Activated T-cell treated with anti-CD3 and anti-CD28 coated beads, Interleukin-2, amount 50 U/mL, for 48 hours (primary cell): ENCODE measurements at places on chromosomes 12 and 14.

GRCh38 chr12:14836336-14837210, 6.8 kb downstream of the ART4 start:
- DNase-seq: no peak

DNA sequence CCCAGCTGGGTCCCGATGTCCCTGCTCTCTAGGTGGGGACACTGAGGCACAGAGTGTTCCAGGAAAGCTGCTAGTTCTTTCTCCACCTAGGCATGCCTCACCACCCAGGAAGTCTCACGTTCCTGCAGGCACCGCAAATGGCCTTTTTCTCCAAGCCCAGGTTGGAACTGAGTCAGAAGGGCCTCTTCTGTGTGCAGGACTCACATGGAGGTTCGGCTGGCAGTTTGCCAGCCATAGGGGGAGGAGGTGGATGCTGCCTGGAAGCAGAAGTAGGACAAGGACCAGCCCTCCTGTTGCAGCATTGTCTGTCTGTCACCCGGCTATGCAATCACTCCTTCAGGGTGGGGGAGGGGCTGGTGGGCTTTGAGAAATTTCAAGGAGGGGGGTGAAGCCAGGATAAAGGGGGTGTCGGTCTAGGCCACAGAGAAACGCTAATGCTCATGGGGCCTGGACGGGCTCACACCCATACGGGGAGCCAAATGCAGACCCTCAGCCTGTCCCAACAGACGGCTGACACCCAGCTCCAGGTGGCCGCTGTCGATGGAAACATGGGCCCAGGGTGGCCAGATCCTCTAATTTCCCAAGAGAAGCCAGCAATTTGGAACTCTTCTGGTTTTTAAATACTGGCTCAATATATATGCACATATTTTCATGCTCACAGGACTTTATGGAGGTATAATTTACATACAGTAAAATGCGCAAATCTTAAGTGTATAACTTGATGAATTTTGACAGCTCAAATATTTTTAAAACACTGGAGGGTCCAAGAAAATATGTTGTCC, 120.5 kb downstream of the PHETA1 start:
- DNase-seq: no peak

- DNase-seq: no peak
Measured at GRCh38 chr12:74689071-74689655, 151.5 kb downstream of the ATXN7L3B start.

GRCh38 chr14:56342494-56342942, 224.3 kb downstream of the PELI2 start:
- no peak for DNase-seq

DNA sequence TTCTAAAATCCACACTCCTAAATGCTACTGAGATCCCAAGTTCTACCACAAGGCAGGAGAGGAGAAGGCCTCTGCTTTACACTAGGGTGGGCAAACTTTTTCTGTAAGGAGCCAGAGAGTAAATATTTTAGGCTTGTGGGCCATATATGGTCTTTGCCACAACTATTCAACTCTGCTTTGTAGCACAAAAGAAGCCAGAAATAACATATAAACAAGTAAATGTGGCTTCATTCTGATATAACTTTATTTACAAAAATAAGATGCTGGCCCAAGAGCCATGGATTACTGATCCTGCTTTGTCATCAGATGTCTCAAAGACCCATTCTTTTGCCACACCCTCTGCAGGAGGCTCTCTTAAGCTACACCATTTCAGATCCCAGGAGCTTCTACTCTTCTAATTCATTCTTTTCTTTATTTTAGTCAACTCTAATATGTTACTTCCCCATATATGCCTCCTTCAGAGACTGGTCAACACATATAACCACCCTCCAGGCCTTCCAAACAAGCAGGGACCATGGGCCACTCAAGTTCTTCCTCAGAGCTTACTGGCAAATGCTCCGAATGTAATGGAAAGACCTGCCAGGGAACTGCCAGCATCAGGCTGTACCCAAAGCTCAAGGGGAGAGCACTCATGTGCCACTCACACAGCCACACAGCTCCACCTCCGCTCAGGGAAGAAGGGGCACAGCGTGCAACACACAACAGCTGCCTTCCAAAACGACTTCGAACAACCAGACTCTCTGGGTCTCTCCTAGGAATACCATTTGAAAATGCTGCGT, 15.6 kb downstream of the APPL2 start:
- DNase-seq: no peak

DNA sequence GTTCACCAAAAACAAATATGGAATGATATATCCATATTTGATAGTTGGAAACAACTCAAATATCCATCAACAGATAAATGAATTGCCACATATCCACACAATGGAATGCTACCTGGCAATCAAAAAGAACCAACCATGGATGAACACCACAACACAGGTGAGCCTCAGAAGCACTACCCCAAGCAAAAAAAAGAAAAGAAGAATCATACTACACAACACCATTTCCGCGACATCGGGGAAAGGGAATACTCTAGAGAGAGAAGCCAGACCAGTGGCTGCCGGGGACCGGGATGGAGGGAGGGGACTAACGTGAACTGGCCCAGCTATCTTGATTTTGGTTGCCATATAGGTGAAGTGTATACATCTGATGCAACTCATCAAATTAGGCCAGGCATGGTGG, 41.4 kb downstream of the SCARB1 start:
- no peak for DNase-seq

GRCh38 chr12:79688376-79689060, 2.2 kb downstream of the PAWR start:
- DNase-seq: no peak

DNA sequence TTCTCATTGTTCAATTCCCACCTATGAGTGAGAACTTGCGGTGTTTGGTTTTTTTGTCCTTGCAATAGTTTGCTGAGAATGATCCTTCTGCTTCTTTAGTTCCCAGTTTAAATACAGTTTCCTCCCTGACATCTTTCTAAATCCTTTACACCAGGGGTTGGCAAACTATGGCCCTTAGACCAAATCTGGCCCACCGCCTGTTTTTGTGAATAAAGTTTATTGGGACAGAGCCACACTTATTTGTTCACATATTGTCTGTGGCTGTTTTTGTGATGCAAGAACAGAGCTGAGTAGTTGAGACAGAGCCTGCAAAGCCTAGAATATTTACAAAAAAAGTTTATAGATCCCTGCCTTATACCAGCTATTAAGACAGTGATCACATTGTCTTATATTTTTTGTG, 53.7 kb downstream of the SERPINA10 start:
- DNase-seq: no peak

DNA sequence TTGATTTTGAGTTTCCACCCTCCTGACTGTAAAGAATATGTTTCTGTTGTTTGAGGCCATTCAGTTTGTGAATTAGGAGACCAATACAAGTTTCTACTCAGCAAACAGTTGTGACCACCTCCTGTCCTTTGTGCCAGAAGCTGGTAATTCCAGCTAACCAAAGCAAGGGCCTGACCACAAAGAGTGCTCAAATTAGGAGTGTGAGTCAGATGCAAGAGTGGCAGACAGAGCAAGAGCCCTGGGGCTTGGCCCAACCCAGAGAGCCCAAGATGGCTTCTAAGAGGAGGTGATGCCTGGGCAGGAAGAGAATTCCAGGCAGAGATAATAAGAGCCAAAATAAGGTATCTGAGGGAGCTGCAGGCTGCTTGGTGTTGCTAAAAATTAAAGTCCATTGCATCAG, 77.7 kb upstream of the C14orf132 start:
- no peak for DNase-seq

DNA sequence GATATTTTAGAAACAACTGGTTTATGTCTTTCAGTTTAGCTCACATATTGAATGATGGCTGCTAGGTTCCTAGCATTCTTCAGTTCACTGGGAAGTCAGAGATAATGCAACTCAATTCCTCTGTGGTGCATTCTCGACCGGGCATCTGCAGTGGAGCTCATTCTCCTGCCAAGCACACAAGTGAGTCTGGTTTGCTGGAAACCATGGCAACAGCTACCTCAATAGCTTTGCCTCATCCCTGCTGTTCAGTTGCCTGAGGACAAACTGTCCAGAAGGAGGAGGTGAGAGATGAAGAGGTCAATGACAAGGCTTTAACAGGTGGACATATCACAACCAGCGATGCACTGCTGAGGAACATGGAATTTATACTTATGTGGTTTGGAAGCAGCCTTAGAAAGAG, 816.9 kb downstream of the AACS start:
- DNase-seq: no peak

- no peak for DNase-seq
Measured at GRCh38 chr12:113062502-113063395, 6.2 kb downstream of the DTX1 start.

DNA sequence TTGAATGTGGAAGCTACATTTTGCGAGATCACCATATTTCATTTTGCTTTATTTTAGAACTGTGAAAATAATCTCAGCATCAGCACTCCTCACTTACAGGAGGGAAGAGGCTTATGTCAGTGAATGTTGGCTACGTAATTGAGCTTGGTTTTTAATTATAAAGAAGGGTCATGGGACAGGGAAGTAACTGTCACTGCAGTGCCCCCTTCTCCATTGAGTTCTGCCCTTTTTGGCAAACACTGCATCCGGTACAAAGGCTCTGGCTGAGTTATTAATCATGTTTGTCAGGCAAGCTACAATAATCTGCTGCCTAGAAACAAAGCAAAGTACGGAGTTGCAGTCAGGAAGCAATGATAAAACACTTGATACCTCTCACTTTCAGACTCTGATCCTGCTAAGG, 546.7 kb downstream of the SNAPC1 start:
- no peak for DNase-seq

DNA sequence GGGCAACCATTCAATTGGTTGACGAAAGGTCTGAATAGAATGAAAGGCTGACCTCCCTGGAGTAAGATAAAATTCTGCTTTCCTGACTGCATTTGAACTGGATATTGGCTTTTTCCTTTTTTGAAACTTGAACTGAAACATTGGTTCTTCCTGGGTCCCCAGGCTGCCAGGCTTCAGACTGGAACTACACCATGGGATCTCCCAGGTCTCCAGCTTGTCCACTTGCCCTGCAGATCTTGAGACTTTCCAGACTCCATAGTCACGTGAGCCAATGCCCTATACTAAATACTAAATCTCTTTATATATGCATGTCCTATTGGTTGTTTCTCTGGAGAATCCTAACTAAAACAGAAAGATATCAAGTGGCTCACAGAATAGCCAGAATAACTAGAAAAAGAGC, 118.7 kb upstream of the KRR1 start:
- DNase-seq: no peak

DNA sequence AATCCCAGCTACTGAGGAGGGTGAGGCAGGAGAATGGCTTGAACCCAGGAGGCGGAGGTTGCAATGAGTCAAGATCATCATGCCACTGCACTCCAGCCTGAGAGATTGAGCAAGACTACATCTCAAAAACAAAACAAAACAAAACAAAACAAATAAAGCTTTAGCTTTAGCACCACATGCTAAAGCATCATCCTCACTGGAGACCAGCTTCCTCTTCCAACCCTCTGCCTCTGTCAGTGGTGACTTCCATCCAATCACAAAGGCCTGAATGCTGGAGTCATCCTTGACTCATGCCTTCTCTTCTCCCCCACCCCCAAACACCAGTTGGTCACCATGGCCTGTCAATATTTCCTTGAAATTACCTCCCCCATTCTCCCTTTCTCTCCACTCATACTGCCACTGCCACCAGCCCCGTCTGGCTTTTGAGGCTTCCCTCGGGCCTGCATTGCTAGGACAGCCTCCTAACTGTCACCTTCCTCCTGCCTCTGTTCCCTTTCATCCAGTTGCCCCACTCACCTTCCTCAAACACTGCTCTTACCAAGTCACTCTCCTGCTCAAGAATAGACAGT, 1.4 kb downstream of the ZNF385A start:
- DNase-seq: peak; percentile 59

DNA sequence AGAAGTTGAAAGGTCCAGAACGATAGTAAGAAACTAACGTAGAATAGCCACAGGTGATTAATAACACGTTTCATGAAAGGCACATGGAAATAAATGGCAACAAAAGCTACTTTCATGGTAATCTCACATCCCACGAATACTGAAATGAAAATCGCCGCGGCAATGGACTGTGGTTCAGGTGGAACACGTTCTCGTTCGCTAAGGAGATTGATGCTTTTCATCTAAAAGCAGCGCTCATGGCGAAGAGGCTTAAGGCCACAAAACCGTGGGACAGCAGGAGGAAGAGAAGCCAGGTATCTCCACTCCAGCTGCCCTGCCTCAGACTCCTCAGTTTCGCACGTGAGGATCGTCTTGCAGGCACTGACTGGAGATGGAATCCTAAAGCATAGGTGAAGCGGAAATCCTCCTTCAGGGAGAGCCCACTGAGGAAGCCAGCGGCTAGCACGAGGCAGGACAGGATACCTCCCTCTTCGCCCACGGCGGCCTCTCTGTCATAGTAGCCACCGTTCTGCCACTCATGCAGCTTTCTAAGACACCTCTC, 696 bp upstream of the GPHN start:
- DNase-seq: no peak

DNA sequence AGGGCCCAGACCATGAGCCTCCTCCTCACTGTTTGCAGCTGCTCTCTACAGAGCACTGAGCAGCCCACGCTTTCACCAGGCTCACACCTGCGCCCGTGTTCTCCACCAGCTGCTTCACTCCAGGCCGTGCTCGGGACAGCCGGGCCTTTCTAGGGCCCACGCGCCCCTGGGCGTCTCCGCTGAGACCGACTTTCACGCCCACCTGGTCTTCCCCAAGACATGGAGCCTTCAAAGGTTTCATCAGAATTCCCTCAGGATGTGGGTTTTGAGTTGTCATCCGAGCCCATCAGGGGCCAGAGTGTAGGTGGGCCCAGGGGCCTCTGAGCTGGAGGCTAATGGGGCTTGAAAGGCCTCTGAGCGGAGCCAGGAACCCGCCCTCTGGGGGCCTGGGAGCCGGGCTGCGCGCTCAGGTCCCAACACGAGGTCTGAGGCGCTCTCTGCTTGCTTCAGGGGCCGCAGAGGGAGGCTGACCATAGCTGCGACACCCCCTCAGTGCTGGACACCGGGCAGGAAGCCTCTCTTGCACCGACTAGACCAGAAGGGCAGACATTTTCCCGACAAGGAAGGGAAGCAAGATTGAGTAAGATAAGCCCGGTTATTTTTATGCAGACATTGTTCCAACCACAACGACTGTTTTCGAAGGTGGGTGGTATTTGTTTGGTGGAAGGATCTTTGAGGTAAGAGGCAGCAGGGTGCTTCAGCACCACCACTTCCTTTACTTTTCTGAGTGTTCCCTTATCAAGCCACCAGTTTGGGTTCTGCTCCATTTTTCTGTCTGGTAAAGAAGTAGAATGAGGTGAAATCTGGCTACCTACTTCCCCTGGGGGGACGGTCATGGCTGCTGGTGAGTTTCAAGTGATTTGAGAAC, 125.0 kb upstream of the FUT8 start:
- DNase-seq: peak; percentile 87

- no peak for DNase-seq
Measured at GRCh38 chr12:124856842-124857178, 6.9 kb downstream of the SCARB1 start.

DNA sequence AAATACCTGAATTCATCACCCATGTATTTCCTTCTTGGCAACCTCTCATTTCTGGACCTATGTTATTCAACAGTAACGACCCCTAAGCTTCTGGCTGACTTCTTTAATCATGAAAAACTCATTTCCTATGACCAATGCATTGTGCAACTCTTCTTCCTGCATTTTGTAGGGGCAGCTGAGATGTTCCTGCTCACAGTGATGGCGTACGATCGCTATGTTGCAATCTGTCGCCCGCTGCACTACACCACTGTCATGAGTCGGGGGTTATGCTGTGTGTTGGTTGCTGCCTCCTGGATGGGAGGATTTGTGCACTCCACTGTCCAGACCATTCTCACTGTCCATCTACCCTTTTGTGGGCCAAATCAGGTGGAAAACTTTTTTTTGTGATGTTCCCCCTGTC, 356 bp downstream of the OR4Q2 start:
- no peak for DNase-seq

- no peak for DNase-seq
Measured at GRCh38 chr12:124007826-124008570, 35.0 kb downstream of the ZNF664 start.

GRCh38 chr12:101685092-101685491, 12.3 kb upstream of the CHPT1 start:
- no peak for DNase-seq
